ENCODE measurements at places on chromosomes 6 and 20. TPM values are rescaled to one million over a fixed set of nuclear protein-coding genes. Genes with fewer than 3 reads are reported as not detected.
A peak's percentile ranks its signal among the peaks of the same experiment; 100 is the strongest.

- ATAC-seq, result no peak
- H3K27me3 ChIP-seq, result peaks cover 6% of the 10 kb centered on the region
- H3K4me3 ChIP-seq, result no peak overlapping the region
- H3K4me1 ChIP-seq, result no peaks in the 10 kb centered on the region
Observed at GRCh38 chr6:117818449-117818848, 88.6 kb upstream of the SLC35F1 start.

DNA sequence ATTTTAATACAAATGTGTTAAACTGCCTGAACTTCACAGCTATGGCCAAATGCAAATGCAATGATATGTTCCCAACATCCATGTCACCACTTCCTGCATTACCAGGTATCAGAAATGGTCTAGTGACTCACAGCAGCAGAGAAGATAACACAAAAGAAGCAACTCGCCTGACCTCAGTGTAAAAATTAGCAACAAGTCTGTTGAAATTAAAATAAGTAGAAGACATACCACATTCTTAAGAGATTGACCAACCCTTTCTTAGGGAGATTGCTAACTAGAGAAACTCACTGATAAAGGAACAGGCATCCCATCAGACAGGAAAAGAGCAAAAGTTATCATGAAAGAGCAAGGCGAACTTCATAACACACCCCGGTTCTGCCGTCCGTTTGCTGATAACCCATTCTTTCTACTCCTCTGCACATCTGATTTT lies 45.1 kb downstream of the RNASET2 start:
- H3K4me3 ChIP-seq, result no peak overlapping the region
- H3K27ac ChIP-seq, result no peak overlapping the region
- peaks cover 24% of the 10 kb centered on the region for H3K4me1 ChIP-seq
- peak; percentile 56 for ATAC-seq
- peaks cover 6% of the 10 kb centered on the region for H3K36me3 ChIP-seq

GRCh38 chr6:35016502-35017321 lies 124.4 kb downstream of the TCP11 start:
- no peaks in the 10 kb centered on the region for H3K27me3 ChIP-seq
- H3K36me3 ChIP-seq, result peaks cover 38% of the 10 kb centered on the region
- H3K27ac ChIP-seq, result no peak overlapping the region
- no peak for ATAC-seq

Gene SLC4A11
- total RNA-seq, result 2.0 TPM

Data from activated T-helper 17 cell treated with anti-CD3 and anti-CD28 coated beads, Interleukin-2, amount 50 U/mL, for 72 hours (primary cell).